CD4-positive, alpha-beta T cell treated with Interferon gamma for 1 hour (primary cell): ENCODE measurements at places on chromosomes 7 and 10.

- no peak for DNase-seq
Measured at GRCh38 chr7:112529521-112529920, 48.7 kb downstream of the LSMEM1 start.

- DNase-seq: no peak
Measured at GRCh38 chr10:54060572-54060971, 740.5 kb downstream of the PCDH15 start.

GRCh38 chr7:27921081-27921836 is 181.3 kb downstream of the TAX1BP1 start:
- no peak for DNase-seq

DNA sequence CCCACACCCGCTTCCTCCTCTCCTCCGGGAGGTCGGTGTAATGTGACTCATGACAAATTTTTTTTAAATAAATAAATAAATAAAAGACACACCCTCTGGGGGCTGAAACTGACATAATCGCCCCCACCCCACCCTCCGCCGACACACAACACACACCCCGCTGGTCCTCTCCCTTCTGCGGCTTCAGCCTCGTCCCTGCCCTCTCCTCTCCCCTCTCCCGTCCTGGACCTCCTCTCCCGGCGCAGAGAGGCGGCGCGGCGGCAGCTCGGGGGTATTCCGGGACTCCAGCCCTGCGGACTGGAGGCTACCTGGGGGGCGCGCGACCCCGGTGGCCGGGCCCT is 686 bp downstream of the ABI1 start:
- peak; percentile 60 for DNase-seq

GRCh38 chr10:101287997-101288635 is 58.9 kb upstream of the LBX1 start:
- no peak for DNase-seq

DNA sequence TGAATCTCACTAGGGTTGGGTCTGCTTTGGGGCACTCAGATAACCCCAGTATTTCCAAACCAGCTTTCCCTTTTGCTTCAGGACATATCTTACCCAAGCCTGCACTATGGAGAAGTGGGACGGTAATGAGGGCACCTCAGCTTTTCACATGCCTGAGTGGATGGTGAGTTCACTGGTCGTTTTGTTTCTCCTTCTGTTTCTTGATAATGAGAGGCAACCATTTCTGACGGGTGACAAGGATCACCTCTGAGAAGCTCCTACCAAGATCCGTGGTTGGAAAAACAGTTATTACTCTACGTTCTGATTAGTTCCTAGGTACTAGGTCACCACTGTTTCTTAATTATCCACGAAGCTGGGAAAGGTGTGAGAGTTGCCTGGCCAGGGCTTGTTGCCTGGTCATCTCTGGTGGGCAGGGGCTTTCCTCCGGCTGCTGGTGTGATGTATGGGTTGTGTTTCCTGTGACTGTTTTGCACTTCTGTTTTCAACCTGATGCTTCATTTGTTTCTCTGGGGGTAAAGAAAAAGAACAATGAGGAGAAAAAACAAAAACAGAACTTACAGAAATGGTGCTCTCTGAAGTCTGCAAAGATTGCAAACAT is 65.7 kb upstream of the STRIP2 start:
- DNase-seq: peak; percentile 7

- DNase-seq: peak; percentile 69
Measured at GRCh38 chr7:26199301-26200037, 1.1 kb downstream of the HNRNPA2B1 start.

- no peak for DNase-seq
Measured at GRCh38 chr7:74280985-74281384, 8.2 kb upstream of the CLIP2 start.

GRCh38 chr7:2849941-2850766 is 6.0 kb upstream of the GNA12 start:
- DNase-seq: no peak

- DNase-seq: no peak
Measured at GRCh38 chr10:102564209-102564834, 60.5 kb downstream of the SUFU start.

DNA sequence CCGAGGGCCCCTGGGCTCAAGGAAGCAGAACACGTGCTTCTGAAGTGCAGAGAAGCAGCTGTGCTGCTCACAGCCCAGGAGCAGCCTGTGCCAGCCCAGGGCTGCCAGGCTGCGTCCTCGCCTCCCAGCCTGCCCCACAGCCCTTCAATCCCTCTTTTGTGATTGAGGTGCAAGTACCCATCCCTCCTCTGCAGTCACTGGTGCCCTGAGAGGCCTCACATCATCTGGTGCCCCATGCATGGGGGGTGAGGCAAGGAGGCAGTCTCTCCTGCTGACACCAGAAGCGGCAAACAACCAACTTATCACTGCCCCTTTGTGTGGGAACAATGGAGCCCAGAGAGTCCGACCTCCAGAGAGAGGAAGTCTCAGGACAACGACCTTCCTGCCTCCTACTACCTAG is 49.8 kb upstream of the FGFR2 start:
- DNase-seq: no peak

DNA sequence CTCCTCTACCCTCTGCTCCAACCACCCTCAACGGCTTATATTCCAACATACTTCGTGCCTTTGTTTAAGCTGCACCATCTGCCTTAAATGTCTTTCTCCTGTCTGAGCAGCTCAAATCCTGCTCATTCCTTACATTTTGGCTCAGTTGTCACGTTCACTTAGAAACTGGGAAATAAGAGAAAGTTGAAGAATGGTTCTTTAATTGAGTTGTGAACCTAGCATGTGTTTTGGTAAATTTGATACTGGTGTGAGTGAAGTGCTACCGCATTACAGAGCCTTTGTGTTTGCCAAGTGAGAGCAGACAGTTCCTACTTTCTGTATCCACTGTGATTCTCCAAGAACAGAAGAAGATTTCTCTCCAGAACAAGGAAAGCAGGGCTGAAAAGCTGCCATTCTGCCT is 54.3 kb downstream of the EPDR1 start:
- no peak for DNase-seq

- DNase-seq: no peak
Measured at GRCh38 chr7:154584352-154585252, 418.3 kb downstream of the PAXIP1 start.

GRCh38 chr7:93331706-93332105 is 99.5 kb downstream of the VPS50 start:
- DNase-seq: no peak

DNA sequence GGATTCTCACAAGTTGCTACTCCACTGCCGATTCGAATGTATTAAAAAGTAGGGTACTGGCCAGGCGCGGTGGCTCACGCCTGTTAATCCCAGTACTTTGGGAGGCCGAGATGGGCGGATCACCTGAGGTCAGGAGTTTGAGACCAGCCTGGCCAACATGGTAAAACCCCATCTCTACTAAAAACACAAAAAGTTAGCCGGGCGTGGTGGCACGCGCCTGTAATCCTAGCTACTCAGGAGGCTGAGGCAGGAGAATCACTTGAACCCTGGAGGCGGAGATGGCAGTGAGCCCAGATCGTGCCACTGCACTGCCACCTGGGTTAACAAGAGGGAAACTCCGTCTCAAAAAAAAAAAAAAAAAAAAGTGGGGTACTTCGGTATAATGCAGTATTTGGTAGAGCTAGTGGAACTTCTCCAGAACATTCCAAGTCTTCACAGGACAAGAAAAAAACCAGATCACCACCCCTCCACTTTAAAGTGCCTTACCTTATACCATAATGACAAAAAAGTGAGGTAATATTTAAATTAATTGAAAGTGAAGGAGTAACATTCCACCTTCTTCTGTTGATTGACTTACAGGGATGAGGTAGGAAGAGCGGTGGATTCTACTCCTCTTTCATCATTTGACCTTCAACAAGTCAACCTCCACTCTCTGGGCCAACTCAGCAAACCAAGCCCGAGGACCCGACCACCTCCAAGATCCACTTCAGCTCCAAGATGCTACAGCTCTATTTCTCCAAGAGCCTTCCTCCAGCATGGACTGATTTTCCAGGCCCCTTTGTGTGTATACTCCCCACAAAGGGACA is 2.0 kb downstream of the BAZ1B start:
- DNase-seq: peak; percentile 14

DNA sequence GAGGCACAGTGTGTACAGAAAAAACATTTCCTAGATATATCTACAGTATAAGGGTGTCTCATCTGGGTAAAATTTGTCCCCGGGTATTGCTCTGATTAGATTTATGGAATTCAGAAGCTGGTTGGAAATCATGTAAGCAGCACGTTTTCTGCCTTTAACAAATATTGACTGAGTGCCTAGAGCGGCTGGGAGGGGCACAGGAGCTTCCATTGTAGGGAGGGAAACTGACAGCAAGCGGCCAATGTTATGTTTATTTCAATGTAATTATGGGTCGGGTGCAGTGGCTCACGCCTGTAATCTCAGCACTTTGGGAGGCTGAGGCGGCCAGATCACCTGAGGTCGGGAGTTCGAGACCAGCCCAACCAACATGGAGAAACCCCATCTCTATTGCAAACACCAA is 4.4 kb upstream of the RFC2 start:
- no peak for DNase-seq

DNA sequence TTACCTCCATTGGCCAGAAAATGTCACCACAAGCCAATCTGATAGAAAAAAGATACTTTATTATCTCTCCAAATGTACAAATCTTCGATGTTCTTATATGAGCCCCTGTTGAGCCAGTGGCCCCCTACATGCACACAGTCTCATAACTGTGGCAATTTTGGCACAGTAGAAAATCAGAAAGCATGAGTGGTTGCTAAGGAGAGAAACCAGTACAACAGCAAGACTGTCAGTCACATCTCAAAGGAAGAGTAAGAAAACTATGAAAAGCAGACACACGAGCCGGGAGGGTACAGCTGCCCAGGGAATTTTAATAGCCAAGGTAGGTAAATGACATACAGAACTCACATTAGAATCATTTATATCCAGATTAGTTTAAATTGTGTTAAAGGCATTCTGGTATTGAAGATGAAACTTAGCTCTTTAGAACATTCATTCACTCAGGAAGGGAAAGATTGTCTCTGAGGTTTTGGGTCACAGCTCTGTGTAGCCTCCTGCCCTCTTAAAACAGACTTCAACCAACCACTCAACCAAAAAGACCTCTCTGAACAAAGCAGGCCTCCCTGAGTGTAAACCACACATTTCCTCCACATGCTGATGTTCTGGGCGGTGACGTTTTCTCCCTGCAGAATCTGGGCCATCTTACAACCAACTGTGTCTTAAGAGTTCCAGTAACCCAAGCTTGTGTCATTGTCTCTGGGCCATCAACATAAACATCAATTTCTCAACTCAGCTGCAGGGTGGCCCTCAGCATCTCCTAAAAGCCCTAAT is 80.8 kb upstream of the ADAM12 start:
- peak; percentile 7 for DNase-seq

DNA sequence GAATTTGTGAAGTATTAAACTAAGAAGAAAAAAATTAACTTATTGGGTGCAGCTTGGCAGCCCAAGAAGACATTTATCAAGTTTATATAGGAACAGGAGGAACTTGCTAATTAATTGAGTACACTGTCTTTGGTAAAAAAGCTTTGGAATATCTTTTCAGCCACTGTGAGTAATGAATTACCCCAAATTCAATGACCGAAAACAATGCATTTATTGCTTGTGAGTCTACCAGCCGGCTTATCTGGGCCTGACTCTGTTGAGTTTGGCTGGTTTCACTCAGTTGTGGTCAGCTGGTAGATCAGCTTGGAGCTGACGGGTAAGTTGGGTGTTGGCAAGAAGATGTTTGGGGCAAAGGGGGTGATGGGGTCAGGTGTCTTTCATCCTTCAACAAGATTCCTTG is 11.6 kb downstream of the GNG11 start:
- DNase-seq: no peak

GRCh38 chr10:109987452-109988211 is 20.2 kb upstream of the ADD3 start:
- DNase-seq: no peak
